SHP77 (cell line): ENCODE measurements at places on chromosomes 5 and 9.
A peak's percentile ranks its signal among the peaks of the same experiment; 100 is the strongest.

- DNase-seq: no peak
Measured at GRCh38 chr5:76715486-76715735, 515 bp upstream of the F2R start.

- peak; percentile 38 for DNase-seq
Measured at GRCh38 chr5:139131465-139131864, 66.7 kb downstream of the SIL1 start.

DNA sequence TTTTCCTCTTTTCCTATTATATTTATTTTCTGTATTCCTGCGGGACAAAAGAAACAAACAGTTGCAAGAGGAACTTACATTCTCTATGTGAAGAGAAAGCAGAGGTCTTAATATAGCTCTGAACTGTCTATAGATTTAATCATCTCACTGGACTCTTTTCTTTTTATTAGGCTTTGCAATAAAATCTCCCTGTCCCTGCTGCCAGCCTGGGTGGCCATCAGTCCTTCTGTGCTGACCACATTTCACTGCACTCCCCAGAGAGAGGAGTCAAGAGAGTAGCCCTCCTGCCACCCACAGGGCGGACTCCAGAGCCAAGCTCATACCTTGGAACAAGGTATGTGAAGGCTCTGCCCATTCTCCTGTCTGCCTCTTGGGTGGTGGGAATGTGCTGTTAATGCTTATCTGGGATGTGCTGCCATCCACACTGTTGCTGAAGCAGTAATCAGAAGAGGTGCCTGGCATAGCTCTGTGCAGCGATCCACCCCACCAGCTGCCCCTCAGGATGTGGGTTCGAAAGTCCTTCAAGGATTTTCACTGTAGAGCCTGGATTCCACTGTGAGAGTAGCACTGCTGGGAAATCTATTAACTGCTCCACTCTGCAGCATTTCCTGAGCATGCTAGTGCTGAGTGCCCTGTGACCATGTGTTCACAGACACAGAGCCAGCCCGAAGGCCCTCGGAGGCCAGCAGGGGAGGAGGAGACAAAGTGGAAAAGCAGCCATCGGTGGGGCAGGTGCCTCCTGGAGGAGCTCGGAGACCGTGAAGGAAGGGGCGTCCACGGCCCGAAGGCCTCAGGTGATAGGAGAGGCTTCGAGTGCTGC lies 334.6 kb downstream of the MED10 start:
- no peak for DNase-seq

GRCh38 chr9:91177661-91178280 lies 183.9 kb downstream of the AUH start:
- DNase-seq: no peak

DNA sequence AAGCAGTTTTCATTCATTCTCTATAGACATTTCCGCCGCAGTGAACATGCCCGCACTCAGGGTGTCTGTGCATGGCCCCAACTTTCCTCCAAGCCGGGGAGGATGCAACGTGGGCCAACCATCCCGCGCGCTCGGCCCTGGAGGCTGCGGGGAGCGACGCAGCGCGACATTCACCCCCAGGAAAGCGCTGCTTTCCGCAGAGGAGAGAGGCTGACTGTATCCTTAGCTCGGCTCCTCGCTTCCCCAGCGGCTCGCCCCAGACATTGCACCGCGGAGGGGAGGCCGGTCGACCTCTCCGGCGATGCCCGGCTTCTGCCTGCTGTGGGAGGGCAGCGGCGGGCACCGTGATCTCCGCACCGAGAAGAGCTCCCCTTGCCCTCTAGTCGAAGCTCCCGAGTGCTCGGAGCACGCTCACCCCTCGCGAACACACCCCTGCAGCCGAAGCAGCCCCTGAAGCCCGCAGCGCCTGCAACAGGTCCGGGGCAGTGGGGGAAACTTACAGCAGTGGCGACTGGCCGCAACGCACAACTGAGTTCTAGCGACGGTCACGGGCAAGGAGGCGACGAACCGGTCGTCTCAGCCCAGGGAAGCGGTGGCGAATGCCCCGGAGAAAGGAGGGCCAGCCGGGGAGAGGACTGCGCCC lies 600 bp downstream of the ENC1 start:
- peak; percentile 28 for DNase-seq

DNA sequence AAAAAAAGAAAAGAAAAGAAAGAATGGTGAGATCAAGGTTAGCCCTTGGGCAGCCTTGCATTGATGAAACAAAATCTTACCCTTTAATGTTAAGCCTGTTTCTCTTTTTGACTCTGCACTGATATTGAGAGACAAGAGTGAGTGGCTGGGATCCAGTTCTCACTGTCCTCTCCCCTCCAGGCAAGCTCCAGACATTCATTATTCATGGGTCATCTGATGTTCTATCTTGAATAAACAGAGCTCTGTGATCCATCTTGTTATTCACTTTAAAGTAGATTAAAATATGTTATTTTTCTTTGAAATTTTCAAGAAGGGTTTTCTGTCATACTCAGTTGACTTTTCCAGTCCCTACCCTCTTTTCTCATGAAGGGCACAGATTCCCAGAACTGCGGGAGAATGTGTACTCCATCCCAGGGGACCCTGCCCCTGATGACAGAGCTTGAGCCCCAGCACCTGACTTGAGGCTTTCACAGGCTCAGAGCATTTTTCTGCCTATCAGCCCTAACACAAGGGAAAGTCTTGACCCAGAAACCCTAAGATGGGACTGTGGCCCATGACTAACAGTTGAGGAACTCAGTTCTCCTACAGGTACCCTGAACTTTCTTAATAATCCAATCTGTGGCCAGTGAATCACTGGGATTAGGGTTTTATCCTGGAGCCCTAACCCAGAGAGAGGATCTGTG lies 24.1 kb downstream of the ACTL7B start:
- DNase-seq: no peak

DNA sequence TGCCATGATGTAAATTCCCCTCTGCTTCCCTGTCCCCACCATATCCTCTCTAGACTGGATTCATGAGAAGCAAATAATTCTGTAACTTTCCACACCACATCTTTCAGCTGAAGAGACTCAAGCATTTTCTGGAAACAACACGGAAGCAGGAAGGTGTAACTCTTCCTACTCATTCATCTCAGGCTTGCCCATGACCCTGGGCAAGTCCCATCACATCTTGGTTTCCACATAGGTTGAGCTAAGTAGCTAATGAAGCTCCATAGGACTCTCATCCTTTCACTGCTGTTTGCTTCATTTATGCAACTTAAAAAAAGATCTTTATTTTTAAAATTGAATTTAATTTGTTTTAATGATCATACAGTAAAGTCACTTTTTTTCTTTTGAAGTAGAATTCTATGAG lies 32.7 kb upstream of the STARD4 start:
- DNase-seq: no peak

DNA sequence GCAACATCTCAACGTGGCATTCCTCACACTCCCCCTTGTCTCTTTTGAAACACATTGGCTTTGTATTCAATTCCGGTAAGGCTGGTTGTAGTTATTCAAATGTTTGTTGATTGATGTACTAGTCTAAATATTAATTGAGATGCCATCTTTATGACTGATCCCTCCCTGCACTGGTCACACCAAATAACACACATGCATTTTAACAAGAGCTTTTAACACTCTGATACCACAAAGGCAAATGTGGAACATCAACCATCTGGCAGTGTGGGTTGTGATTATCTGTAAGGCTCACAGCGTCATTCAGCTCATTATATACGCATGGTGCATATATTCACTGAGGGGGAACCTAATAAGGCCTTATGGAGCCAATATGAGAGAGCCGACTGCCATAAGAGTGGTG lies 305.0 kb downstream of the TENT4A start:
- no peak for DNase-seq

DNA sequence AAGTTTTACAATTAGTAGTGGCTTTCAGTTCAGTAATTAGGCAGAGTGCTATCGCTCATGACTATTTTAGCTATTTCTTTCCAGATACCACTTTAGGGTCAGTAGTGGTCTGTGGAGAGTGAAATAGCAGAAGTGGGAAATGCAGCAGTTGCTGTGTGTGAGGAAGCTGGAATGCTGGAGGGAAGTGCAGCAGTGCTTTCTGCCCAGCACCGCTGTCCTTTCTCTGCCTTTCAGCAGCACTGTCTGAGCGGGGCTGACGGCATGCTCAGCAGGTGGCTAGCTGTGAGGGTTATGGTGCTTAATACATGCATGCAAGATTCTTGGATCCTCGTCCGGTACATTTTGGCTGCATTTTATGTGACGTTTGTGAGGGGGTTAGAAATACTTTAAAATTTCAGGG lies 213.9 kb downstream of the PBX3 start:
- DNase-seq: no peak

- no peak for DNase-seq
Measured at GRCh38 chr5:78472469-78473106, 112.2 kb downstream of the SCAMP1 start.

GRCh38 chr5:36637101-36637500 lies 30.7 kb downstream of the SLC1A3 start:
- DNase-seq: no peak

DNA sequence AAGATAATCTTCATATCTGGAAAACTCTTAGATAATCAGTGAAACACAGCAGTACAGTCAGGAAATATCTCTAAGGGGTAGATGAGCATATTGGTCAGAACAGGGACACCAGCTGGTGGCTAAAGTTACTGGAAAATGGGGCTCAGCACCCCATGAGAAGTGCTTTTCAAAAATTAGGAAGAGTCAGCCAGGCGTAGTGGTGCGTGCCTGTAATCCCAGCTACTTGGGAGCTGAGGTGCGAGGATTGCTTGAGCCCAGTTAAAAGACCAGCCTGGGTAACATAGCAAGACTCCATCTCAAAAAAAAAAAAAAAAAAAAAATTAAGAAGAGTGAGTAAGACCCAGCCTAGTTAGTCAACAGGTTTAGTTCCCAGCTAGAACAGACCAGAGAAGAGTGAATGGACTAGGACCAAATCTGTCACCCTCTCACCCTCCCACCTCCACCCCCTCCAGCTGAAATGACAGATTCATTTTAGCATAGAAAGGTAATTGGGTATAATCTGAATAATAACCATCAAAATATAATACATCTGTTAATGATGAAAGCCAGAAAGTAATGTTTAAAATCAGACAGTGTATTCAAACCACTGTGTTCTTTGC lies 120.9 kb downstream of the CDC42SE2 start:
- no peak for DNase-seq

DNA sequence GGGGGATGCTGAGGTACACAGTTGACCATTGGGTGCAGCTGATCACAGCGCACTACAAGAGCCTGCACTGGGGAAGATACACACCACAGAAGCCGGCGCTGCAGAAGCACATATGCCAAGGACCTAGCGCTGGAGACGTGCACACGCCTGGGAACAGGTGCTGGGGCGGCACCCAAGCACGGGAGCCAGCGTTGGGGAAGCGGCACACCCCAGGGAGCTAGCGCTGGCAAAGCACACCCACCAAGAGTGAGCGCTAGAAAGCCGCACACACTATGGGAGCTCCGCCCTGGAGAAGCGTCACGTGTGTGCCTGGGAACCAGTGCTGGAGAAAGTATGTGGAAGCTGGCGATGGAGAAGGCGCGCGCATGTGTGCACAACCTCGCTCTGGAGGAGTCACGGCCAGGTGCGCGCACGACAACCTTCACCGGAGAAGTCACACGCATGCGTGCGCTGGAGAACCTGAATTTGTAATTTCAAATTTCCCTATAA lies 4.5 kb downstream of the FANCC start:
- DNase-seq: peak; percentile 80

DNA sequence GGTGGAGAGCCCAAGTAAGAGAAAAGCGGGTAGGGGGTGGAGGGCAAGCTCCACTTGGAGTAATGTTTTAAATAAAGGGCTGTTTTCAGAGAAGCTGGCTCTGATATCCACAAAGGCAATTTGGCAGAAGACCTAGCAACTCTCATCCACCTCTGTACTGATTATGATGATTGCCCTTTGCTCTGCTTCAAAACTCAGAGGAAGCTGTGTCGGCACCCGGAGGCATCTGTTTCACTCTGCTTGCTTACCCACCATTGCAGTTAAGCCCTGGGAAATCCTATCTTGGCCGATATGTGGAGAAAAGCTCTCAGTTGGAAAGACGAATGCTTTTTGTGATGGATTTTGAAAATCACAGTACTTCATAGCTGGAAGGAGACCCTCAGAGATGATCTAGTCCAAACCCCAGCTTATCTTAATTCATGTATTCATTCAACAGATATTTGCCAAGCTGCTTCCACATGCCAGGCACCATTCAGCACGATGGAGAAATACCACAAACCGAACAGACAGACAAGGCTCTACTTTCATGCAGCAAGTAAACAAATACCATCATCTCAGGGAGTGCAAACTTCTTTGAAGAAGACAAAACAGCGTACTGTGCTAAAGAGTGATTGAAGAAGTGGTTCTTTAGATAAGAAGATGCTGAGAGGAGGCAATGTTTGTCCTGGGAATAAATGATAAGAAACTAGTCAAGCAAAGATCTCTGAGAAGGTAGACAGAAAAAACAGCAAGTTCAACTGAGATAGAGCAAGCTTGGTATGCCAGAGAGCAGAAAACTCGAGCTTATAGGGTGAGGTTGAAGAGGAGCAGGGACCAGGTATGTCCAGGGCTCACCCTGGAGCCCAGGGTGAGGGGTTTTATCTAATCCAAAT lies 140.4 kb upstream of the SPDL1 start:
- DNase-seq: no peak

DNA sequence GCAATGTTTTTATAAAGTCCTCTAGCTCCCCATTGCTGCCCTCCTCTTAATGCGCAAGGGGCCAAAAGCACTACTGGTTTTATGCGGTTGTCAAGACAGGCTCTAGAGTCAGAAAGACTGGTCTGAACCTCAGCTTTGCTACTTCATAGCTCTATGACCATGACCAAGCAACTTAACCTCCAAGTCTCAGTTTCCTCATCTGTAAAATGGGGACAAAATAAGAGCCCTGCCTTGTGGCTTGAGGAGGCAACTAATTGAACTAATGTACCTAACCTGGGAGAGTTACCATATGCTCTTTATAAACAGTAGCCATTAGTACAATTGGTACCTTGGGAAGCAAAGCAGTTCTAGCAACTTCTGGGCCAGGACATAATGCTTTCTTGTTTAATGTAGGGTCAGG lies 36.5 kb downstream of the ANXA6 start:
- DNase-seq: no peak

DNA sequence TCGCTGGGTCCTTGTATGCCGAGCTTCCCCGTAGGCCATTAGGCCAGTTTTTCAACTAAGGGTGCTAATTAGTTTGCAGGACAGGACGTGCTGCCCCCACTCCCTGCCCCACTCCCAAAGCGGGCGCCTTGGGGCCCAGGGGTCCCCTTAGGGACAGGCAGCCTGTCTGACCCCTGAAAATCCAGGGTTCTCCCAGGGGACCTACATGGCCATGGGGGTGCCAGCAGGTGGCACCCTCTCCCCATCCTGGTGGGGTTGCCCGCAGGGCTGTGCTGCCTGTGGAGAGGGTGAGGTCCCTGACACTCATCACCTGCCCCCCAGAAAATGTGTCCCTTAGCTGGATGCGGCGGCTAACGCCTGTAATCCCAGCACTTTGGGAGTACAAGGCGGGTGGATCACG lies 8.5 kb upstream of the CCDC187 start:
- peak; percentile 53 for DNase-seq

- no peak for DNase-seq
Measured at GRCh38 chr5:161288071-161288470, 258.5 kb downstream of the GABRB2 start.

DNA sequence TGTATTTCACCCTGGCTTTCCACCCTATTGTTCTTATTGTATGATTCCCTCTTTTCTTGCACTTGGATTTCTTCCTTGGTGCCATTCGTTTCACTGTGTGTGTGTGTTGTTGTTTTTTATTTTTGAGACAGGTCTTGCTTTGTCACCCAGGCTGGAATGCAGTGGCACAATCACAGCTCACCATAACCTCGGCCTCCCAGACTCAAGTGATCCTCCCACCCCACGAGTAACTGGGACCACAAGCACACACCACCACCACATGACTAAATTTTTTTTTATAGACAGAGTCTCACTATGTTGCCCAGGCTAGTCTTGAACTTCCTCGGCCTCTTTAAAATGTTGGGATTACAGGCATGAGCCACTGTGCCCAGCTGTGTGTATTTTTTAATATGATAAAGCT lies 72.0 kb downstream of the MLLT3 start:
- DNase-seq: no peak
